ENCODE measurements at places on chromosomes 4 and X.

GRCh38 chr4:14877246-14878225 is 124.7 kb upstream of the CPEB2 start:
- no peak for DNase-seq

DNA sequence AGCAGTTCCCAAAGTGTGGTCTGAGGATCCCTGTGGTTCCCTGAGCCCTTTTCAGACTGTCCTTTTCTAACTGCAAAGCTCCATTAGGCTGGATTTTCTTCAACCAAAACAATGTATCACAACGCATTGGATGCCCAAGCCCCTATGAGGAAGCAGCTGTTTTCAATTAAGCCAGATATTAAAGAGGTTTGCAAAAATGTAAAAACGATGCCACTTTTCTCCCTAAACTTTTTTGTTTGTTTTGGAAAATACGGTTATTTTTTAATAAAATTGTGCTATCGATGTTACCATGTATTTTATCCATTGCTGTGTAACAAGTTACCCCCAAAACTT is 170.4 kb upstream of the BCOR start:
- DNase-seq, result no peak

DNA sequence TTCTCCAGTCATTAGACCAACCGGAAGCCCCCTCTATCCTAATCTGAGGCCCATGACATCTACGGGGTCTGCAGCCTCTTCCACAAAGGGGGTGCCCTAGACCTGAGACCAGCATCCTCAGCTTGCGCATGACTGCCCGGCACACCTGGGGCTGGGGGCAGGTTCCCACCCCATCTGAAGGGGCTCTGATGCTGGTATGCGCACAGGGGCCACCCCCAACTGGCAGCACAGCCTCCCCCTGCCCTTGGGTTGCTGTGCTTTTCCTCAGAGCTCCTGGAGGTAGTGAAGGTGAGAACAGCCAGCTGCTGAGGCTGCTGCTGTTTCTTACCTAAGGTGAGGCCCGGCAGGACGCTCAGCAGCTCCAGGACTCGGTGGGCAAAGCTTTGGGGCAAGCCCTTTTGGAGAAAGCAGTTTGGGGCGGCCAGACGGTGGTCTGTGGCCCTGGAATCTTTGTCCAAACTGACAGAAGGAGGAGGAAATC is 18.9 kb upstream of the CPLX1 start:
- DNase-seq, result no peak

DNA sequence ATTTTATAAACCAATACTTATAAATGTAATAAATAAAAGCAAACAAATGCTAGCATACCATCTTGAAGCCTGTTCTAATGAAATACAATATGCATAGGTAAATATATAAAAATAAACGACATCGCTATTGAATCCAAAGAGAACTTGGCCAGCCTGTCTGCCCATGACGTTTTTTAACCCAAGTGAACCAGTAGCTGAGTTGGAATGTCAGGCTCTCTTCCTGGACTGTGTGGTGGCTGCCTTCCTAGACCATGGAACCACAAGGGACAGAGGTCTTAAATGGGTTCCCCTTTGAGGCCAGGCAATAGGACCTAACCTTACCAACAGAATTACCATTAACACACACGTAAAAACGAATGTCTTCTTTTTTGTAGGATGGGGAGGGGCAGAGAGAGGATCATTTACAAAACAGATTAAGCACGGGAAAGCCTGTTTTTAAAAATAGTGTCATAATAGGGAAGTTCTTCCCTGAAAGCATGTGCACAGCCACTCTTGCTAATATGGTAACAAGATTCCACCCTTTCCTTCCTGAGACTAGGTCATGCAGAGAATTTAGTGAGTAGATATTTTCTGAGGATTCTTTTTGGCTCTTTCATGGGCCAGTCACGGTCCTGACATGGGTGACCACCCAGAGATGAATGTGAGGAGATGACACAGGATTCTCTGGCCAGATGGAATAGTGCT is 69.4 kb upstream of the ACSL1 start:
- DNase-seq, result no peak

DNA sequence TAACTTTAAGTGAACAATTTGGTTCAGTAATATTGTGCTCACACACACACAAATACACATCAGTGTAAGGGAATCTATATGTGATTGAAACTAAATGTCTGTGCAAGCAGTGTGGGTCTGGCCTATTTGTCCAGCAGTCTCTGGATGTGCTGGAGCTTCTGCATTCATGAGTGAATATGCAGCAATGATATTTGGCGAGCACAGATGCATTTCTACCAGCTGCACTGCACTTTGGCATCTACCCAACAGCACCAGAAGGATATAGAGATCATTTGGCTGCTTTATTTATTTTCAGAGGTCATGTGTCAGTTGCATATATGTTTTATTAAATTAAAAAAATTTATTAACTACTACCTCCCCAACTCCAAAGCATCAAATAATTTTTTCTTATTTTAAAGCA is 613.4 kb upstream of the NR3C2 start:
- no peak for DNase-seq
